GM12865 (cell line): ENCODE measurements at places on chromosomes 3 and 15.

DNA sequence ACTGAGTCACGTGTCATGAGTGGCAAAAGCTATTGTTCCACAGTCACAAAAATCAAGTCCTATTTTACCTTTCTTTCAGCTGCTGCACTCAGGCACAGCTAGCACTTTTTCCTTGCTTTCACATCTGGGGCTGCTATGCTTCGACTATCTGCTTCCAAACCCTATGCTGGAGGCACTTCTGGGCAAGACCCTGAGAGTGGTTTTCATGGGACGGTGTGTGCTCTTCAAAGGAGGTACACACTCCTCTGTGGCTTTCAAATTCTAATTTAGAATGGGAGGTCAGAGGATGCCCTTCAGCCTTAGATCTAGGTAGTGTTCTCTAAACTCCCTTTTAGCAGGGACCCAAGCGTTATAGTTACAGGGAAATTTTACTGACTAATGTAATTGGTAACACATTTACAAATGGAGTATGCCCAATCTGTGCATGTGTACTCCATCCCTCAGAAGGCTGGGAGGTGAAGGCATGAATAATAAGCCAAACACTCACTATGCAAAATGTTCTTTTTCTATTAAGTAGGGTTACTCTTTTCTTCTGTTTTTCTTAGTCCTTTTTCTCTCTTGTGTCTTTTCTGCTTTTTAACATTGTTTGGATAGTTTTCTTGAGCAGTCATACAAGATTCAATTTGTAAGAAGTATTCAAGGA lies 188.3 kb downstream of the LSAMP start:
- no peak for DNase-seq

GRCh38 chr15:83700082-83700481 lies 46.2 kb downstream of the ADAMTSL3 start:
- no peak for DNase-seq

DNA sequence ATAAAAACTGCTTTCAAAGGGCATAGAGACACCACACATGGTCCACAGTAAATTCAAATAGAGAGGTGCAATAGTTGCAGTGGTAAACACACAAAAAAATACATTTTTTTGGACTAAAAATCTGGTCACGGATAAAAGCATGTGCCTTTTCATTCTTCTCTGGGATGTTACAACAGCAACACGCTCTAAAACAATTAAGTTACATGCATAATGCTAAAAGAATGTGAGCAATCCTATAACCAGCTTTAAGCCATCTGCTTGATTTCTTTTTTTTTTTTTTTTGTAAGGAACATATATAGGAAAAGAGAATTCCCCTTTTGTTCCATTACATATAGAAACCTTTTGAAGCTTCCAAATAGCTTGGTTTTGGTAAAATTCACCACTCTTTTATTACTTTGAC lies 20.0 kb downstream of the WNT5A start:
- no peak for DNase-seq

DNA sequence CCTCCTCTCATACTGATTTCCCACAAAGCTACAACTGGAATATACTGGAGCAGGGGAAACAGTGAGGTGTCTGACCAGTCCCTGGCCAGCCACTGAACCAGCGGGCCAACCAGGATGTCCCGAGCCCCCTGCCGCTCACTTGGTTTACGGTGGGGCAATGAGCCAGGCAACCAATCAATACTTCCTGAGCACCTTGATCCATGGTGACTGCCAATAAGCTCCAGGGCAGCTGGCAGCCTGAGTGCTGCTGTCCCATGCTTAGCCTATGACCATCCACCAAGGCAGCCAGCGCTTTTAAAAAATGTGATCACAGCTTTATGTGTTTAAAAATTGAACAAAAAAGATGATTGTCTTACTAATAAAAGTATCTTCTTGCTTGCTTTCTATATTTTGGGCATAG lies 4.2 kb downstream of the SCN10A start:
- no peak for DNase-seq
